ENCODE measurements at places on chromosomes 1 and 21.
A peak's percentile ranks its signal among the peaks of the same experiment; 100 is the strongest.

DNA sequence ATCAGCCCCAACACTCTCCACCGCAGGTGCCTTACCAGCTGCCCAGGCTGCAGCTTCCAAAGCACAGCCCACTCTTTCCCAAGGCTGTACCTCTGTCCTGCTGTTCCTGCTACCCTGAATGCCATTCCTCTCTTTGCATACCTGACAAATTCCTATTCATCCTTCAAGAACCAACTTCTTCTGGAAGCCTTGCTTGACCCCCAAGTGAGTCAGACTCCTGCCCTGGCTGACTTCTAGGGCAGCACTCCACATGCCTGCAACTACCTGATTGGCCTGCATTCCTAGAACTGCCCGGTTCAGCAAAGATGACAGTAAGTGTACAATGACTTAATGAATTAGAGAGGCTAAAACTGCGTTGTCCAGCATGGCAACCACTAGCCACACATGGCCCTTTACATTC is 20.8 kb upstream of the PDZK1IP1 start:
- no peak for DNase-seq

DNA sequence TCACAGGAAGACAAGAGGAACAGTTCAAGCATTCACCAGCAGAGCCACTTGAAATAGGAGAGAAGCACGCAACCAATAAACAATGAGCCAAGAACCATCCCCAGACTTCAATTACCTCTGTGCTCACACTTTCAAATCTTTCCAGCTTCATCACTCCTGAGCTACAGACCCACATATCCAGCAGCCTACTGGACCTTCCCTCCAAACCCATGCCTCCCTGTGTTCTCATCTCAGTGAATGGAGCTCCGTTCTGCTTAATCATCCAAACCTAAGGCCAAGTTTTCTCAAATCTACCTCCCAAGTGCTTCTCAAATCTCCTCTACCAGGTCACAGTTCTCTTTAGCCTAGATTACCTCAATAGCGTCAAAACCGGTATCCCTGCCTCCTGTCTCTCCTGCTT is 3.7 kb downstream of the PEF1 start:
- DNase-seq = no peak

GRCh38 chr1:16043521-16043920 is at the start of gene CLCNKB:
TSS of gene CLCNKB (plus strand) at chr1:16043782. CDS start at chr1:16044493, 711 bp downstream.
- no peak for DNase-seq

DNA sequence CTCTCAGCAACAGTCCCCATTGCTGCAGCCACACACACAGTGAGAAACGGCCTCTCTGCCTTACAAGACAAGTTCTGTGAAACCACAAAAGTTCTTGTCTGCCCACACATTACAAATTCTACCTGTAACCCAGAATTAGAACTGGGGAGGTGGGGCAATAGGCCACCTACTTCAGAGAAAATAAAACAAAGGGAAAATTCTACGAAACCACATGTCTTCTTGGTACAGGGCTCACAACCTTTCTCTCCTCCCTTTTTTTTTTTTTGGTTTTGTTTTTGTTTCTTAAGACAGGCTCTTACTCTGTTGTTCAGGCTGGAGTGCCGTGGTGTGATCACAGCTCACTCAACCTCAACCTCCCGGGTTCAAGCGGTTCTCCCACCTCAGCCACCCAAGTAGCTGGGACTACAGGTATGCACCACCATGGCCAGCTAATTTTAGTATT is 30.2 kb downstream of the LPAR3 start:
- DNase-seq = peak; percentile 80

GRCh38 chr1:82697965-82698364 is 897.2 kb downstream of the ADGRL2 start:
- no peak for DNase-seq

DNA sequence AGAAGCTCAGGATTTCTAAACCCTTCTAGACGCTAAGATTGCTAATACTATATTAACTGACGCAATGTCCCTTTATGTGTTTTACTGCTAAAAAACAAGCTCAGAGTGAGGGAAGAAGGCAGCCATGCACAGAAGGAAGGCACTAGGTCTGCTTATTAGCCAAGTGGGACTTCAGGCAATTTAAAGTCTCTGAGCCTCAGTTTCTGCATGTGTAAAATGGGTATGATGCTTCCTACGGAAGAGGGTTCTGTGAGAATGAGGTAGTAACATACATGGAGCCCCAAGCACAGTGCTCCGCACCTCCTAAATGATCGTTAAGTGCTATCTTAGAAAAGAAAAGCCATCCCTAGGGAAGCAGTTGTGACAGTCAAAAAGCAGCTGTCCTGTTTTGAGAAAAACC is 16.9 kb downstream of the MIS18A start:
- no peak for DNase-seq

GRCh38 chr1:221217029-221217428 is 337.8 kb downstream of the HLX start:
- DNase-seq = no peak

DNA sequence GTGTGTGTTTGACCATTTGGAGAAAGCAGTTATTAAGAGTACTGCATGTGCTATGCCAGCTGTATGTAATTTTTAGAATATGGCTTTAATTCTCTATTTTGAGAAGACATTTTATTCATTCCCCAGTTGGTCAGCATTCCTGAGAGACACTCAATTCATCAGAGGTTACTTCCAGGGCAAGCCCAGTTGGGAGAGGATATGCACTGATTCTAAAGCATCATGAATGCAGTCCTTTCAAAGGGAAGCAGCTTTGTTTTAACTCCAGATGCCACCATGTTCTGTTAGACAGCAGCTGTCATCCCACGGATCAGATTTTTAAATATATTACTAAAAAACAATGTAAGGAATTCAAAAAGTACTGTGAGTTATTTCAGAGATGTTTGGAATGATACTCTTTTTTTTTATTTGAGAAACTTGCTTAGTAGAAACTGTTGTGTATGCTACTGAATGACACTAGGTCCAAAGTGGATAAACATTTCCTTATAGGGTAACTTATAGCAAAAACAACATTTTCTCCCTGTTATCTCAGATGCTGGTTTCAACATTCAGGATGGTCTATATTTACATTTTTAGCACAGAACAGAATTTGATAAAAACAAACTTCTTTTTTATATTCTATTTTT is 149.5 kb upstream of the B3GALT2 start:
- DNase-seq = no peak

- DNase-seq = no peak
These were observed 86.9 kb upstream of the ZBTB40 start for GRCh38 chr1:22364764-22365163.

DNA sequence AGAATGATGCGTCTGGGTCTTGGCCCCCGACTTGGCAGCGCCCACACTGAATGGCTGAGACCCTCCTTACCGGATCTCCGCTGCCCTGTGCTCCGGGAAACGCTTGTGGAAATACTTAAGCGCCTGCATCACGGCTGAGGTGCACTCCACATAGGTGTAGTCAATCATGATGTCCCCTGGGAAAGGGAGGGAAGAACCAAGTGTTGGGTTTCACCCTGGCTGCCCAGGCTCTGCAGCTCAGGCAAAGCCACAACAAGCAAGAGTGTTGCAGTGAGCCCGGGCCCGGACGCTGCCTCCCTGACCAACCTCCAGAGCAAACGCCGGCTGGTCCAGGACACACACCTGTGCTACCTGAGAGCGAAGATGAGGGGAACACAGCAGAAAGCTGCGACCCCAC is 21.5 kb upstream of the SPATC1L start:
- DNase-seq = no peak

GRCh38 chr1:36099681-36100341 is 11.1 kb downstream of the ADPRS start:
- peak; percentile 83 for DNase-seq

- peak; percentile 74 for DNase-seq
These were observed 15.2 kb downstream of the BCAN start for GRCh38 chr1:156656806-156657740.

DNA sequence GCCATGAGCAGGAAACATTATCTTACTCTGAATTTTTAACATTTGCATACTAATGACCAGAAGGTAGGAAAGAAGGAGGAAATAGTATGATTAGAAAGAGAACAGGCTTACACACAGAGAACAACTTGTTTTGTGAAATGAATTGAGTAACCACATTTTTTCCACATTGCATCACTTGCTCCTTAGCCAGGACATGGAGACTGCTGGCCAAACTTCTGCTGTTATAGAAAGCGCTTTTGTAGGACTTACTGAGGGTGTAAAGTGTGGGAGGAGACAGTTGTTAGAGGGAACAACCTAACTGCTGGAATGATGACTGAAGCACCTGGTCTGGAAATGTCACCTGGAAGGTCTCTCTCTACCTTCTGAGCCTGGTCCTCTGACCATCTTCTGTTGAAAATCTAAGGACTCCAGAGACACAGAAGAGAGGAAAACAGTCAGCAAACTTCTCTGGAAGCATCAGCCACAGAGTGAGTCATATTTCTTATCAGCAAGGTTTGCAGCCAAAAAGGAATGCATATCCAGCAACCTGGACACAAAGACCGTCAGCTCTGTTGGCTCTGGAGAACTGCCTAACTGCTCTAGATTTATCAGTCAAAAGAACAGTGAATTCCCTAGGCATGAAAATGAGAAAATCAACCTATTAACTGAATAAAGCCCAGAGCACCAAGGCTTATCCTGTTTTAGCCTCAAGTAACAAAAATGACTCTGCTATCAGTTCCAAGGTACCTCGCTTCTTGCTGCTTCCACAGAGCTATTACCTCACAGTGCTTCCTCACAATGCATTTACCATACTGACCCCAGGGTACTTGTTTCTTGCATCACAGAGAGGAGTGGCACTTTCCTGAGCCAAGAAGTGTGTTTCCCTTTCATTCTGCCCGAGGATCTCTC is 88.0 kb upstream of the SLFNL1 start:
- DNase-seq = no peak

DNA sequence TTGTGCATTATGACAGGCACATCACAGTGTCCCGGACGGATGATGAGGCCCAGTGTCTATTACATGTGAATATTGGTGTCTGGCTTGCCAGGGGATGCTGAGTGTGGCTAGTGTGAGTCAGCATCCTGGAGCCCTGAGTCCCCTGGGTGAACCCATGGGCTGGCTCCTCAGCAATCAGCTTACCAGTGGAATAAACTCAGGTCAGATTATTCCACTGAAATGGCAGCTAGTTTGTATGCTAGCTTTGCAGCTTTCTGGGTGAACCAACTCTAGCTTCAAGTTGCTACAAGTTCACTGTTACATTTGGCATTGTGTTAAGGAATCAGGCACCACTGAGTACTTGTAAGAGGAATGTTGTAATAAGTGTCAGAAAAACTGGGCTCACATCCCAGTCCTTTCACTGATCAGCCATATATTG is 23.9 kb upstream of the RPTN start:
- no peak for DNase-seq

GRCh38 chr1:64186898-64187280 is 16.5 kb upstream of the UBE2U start:
- DNase-seq = no peak

- DNase-seq = no peak
These were observed 49.8 kb upstream of the WLS start for GRCh38 chr1:68281946-68282615.

GRCh38 chr21:25647647-25648046 is 8.6 kb downstream of the JAM2 start:
- DNase-seq = no peak

DNA sequence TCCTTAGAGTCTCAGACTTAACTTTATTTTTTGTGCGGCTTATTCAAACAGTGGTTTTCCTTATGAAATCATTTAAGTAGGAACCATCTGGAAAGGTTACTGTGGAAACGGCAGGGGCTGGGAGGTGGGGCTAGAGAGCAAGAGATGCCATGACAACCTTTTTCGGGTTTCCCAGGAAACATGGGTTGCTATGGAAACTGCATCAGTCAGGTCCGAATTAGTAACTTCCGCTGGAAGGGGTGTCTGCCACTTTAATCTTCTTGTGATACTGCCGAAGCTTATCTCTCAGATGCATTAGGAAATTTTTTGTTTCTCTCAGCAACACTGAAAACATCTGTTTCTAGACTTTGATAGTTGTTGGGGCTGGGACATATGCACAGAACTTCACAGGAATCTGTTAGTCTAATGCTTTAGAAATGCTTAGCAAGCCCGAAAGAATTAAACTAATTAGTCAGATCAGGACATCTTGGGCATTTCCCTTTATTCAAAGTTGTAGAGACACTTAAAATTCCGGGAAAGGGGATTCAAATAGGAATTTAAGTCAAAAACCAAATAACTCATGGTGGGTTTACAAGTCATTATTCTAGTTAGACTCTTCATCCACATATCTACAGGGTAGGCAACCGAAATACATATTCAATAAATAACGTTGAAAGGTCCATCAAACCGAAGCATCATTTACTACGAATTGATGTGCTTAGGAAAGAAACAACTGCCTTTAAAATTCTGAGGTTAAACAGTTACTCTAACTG is 2.6 kb downstream of the KCNA3 start:
- DNase-seq = peak; percentile 88

DNA sequence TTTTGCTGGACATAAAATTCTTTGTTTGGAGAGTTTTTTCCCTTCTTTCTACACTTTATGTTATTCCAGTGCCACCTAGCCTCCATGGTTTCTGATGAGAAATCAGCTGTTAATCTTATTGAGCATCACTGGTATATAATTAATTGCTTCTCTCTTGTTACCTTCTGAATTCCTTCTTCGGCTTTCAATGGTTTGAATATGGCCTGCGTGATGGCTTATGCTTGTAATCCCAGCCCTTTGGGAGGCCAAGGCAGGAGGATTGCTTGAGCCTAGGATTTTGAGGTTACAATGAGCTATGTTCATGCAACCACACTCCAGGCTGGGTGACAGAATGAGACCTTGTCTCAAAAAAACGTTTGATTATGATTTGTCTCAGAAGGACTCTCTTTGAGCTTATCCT is 13.0 kb upstream of the CNIH4 start:
- DNase-seq = no peak

DNA sequence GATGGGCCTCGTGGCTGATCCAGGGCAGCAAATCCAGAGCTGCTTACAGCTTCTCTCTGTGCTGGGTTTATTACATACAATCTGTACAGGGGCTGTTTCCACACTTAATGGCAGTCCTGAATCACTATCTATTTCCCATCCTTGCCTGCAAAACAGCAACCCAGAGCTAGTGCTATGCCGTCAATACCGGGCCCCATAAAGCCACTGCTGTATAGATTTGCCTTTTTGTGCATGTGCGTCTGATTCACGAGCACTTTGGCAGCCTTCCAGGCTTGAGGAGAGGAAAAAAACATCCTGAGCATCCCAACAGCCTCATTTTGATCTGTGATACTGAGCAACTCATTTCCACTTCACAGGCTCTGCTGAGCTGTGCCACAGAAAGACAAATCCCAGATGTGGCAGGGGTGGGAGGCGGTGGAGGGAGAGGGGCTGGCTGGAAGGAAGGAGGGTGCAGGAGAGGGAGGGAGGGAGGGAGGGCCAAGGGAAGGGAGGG is 65.2 kb upstream of the TARBP1 start:
- DNase-seq = peak; percentile 37

DNA sequence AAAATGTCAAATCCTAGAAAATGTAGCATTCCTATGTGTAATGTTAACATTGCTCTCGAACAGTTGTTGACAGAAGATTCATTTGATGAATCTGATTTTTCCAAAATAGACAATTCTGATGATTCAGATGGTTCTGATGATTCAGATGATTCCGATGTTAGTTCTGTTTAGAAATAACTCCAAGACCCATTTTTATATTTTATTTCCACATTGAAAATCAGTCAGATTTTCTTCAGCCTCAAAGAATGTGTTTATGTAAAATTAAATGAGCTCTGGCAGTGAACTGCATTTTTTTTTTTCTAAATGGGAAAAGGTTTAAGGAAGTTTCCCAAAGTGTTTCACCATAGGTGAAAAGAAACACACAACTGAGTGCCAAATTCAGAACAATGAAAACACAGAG is 136.5 kb downstream of the TSEN15 start:
- DNase-seq = no peak

- no peak for DNase-seq
These were observed 22.7 kb downstream of the POFUT2 start for GRCh38 chr21:45264912-45265515.

- no peak for DNase-seq
These were observed 144.3 kb downstream of the MIS18A start for GRCh38 chr21:32134441-32135130.
